Spinal cord (tissue), 10 donors: ENCODE measurements at places on chromosomes 2 and 18. TPM values are rescaled to one million over a fixed set of nuclear protein-coding genes. Genes with fewer than 3 reads are reported as not detected.

DNA sequence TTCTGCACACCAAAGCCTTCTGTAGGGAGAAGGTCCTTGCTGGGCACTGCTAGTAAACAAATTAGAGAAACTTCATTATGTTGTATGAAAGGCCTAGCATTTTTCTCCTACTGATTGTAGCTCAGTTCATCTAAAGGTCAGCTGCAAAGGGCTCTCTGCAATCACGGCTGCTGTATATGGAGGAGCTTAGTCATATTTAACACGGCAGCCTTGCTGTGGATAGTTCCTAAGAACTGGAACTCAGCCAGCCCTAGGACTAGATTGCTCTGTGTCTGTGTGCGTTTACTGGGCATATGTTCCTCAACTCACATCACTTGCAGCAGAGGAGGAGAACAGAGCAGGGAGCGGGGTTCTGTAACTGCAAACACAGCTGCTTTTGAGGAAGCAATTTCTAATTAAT, 1103.9 kb upstream of the KLHL29 start:
- DNase-seq: peak; percentile 88
- no peaks in the 10 kb centered on the region for H3K4me1 ChIP-seq
- no peaks in the 10 kb centered on the region for H3K27me3 ChIP-seq
- H3K36me3 ChIP-seq: no peaks in the 10 kb centered on the region

DNA sequence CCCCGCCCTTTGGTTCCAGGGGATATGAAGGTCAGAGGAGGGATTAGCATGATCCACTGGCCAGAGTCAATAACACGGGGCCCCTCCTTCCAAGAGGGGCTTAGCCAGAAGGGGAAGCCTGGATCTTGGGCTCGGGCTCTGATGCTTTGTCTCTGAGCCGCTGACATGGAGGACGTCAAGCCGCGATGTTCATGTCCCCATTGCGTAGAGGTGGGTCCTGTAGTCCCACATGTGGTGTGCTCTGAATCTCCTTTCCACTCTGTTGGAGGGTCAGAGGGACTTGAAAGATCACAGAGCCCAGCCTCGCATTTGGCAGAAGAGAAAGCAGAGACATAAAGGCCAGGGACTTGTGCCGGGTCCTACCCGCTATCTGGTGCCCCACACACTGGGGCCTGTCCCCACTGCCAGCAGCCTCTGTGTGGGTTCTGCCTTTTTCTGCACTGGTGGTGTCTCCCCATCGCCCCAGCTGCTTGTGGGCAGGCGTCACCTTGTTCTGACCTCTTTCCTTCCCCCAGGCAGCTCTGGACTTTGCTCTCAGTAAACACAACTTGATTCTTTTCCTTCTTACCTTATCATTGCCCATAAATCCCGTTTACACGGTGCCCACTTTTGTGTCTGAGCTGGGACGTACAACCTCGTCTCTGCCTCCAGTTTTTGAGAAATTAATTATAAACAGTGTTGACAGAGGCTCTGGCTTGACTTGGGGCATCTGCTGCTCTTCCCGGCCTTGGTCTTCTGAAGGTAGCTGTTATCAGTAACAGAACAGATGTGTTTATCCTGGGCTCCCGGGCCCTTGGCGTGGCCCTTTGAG, 48.8 kb downstream of the SH3BP4 start:
- H3K27ac ChIP-seq: no peak overlapping the region
- H3K4me3 ChIP-seq: no peak overlapping the region
- H3K4me1 ChIP-seq: peaks cover 34% of the 10 kb centered on the region
- no peaks in the 10 kb centered on the region for H3K27me3 ChIP-seq
- DNase-seq: no peak

GRCh38 chr2:71974846-71975245, 172.8 kb downstream of the CYP26B1 start:
- H3K27ac ChIP-seq: no peak overlapping the region
- no peak overlapping the region for H3K4me3 ChIP-seq
- no peaks in the 10 kb centered on the region for H3K36me3 ChIP-seq
- no peak for DNase-seq
- peaks cover 6% of the 10 kb centered on the region for H3K27me3 ChIP-seq

DNA sequence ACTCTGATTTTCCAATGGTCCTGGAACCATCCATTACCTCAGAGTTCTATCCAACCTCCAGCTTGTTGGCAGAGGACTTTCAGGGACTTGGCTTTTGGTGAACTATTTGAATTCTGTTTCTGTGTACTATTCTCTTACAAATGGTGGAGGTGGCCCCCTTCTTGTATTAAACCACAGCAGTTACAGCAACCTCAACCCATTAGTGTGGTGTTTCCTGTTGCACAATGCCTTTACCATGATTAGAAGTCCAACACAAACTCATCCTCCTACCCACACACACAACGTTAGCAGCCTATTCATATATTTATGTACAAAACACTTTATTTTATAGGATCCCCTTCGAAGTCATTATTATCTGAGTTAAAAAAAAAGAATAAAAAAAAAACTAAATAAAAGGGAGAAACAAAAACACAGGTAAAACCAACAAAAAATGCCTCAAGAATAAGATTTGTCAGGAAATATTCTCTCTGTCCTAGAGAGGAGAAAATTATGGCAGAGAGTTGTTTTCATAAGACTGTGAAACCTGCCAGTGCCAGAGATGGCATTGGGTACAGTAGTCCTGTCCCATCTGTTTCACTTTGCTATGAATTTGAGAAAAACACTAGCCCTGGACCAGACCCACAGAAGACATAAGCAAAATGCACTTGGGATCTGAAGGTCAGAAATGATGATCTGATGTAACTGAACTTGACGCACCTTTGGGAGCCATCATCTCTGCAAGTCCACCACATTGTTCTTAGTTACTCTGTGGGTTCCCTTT, 1896.0 kb upstream of the PIK3C3 start:
- no peaks in the 10 kb centered on the region for H3K36me3 ChIP-seq
- no peaks in the 10 kb centered on the region for H3K27me3 ChIP-seq
- no peaks in the 10 kb centered on the region for H3K4me1 ChIP-seq
- DNase-seq: no peak

- H3K27ac ChIP-seq: peak overlapping the region; percentile 78
- no peak overlapping the region for H3K4me3 ChIP-seq
- peaks cover 5% of the 10 kb centered on the region for H3K4me1 ChIP-seq
- no peaks in the 10 kb centered on the region for H3K27me3 ChIP-seq
- no peak for DNase-seq
- H3K36me3 ChIP-seq: peaks cover 3% of the 10 kb centered on the region
Measured at GRCh38 chr2:96353032-96353561, 17.5 kb downstream of the NCAPH start.

The TWIST2 gene
- total RNA-seq: 9.1 TPM

The EML6 gene
- 6.9 TPM for total RNA-seq

DNA sequence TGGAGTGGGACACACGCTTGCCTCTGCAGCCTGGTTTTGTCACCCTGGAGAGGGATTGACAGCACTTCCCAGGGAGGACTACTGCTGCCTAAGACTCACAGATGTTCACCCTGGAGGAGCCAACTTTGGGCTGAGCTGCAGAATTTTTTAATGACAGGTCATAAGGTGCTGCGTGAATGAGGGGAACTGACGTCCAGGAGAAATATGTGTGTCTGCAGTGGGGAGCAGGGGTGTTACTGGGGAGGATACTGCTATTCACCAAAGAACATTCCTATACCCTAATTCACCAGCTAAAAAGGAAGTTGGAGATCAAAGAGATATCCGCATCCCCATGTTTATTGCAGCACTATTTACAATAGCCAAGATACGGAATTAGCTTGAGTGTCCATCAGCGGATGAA, 144.4 kb downstream of the MGAT5 start:
- no peaks in the 10 kb centered on the region for H3K27me3 ChIP-seq
- no peak overlapping the region for H3K4me3 ChIP-seq
- no peaks in the 10 kb centered on the region for H3K4me1 ChIP-seq
- DNase-seq: no peak

The RNPEPL1 gene
- total RNA-seq: 16.1 TPM

DNA sequence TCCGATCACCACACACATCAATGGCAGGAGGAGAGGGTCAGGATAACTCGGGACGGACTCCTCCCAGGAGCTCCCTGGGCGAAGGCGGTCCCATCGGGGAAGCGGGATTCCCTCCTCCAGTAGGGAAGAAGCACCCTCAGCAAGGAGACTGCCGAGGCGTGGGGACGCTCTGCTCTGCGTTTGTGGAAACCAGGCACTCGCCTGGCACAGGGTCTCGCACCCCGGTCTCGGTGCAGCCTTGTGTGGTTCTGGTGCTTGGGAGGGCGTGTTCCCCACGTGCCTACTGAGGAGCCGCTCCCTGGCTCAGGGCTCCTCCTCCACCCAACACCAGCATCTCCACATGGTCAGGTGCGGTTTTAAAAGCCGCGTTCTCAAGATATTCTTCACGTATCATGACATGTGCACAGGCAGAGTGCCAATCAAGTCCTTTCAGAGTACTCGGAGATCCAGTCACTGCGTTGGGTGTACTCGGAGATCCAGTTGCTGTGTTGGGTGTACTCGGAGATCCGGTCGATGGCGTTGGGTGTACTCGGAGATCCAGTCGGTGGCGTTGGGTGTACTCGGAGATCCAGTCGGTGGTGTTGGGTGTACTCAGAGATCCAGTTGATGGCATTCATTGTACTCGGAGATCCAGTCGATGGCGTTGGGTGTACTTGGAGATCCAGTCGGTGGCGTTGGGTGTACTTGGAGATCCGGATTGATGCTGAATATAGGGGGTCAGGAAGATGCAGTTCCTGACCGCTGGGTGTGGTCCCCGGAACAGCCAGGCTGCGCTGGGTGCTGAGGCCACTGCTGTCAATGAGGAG, 117.5 kb downstream of the RTP5 start:
- no peaks in the 10 kb centered on the region for H3K4me1 ChIP-seq
- H3K27me3 ChIP-seq: no peaks in the 10 kb centered on the region
- H3K27ac ChIP-seq: no peak overlapping the region
- H3K36me3 ChIP-seq: peaks cover 8% of the 10 kb centered on the region
- no peak overlapping the region for H3K4me3 ChIP-seq
- no peak for DNase-seq

The LYPD1 gene
- 54.2 TPM for total RNA-seq

The OSGEPL1 gene
- total RNA-seq: 17.4 TPM

- H3K4me3 ChIP-seq: no peak overlapping the region
- no peaks in the 10 kb centered on the region for H3K27me3 ChIP-seq
- H3K27ac ChIP-seq: no peak overlapping the region
- DNase-seq: no peak
Measured at GRCh38 chr18:32160547-32160946, 29.3 kb upstream of the MEP1B start.

DNA sequence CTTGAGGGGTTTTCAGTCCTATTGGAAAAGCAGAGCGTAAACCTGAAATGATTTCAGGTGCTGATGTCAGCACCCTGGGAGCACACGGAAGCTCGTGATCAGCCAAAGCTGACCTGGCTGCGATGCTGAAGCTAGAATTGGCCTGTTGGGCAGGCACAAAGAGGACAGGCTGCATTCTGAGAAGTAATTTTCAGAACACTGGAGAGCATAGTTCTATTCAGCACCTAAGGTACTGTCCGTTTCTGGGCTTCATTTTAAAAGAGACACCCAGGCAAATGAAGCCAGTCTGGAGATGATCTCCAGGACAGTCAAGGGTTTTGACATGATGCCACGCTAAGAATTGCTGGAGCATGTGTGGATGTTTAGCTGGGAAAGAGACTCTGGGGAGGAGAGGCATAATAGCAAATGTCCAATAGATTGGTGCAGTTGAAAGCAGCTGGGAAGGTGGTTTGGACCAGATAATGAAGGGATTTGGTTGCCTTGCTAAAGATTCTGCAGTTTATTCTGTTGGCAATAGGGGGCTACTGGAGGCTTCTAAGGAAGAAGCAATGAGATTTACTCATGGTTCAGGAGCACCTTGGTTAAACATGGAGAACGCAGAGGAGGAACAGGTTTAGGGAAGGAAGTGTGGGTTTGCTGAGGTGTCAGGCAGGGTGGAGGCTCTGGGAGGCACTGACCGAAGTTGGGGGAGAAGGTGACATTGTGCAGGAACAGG, 86.6 kb downstream of the ACOXL start:
- no peak for DNase-seq
- H3K27ac ChIP-seq: no peak overlapping the region
- H3K27me3 ChIP-seq: no peaks in the 10 kb centered on the region
- no peaks in the 10 kb centered on the region for H3K4me1 ChIP-seq

DNA sequence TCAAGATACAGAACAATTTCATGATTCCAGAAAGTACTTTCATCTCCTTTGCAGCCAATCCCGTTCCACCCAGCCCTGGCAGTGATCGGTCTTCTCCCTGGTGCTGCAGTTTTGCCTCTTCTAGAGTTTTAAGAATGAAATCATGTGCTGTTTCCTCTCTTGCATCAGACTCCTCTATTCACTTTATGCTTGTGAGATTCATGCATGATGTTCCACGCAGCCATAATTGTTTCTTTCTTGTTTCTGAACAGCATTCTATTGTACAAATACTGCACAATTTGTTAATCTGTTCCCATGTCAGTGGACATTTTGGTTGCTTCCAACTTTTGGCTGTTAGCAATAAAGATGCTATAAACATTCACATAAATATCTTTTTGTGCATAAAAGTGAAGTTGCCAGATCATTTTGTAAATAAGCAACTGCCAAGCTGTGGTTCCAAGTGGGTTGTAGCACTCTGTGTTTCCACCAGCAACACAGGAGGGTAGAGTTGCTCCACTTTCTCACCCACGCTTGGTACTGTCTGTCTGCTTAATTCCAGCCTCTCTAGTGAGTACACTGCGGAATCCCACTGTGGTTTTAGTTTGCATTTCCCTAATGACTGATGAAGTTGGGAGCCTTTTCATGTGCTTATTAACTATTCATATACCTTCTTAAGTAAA, 104.5 kb downstream of the TWIST2 start:
- no peaks in the 10 kb centered on the region for H3K36me3 ChIP-seq
- peaks cover 5% of the 10 kb centered on the region for H3K4me1 ChIP-seq
- DNase-seq: peak; percentile 51
- H3K4me3 ChIP-seq: no peak overlapping the region

GRCh38 chr2:188443207-188443606, 151.5 kb downstream of the GULP1 start:
- H3K4me1 ChIP-seq: no peaks in the 10 kb centered on the region
- DNase-seq: no peak
- no peak overlapping the region for H3K4me3 ChIP-seq

The PTH2R gene
- total RNA-seq: 0.77 TPM

The HAAO gene
- 3.7 TPM for total RNA-seq

DNA sequence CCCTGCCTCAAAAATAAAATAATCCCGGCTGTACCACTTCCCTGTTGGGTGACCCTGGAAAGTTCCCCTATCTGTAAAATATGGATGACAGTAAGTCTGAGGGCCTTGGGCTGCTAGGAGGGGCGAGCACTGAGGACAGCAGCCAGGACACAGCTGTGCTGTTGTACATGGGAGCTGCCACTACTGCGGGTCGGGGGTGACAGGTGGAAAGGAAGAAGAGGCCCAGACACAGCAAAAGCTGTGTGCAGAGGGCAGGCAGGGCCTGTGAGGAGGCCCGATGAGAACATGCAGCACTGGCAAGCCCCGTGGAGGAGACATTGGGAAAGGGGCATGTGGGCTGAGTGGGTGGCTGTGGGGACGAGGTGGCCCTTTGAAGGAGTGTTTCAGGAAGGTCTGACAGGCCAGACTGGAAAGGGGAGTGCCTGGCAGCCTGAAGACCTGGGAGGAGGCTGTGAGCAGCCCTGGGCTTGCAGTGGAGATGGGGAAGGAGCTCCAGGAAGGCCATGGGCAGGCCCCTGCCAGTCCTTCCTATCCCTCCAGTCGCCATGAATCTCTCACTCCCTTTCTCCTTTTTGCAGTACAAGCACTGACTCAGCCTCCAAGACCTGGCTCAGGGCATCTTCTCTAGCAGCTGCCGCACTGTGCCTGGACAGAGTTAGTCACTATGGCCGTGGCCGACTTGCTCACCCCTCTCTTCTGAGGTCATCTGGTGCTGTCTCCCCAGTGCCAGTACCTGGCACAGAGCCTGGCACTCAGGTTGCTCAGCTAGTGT, 28.9 kb upstream of the SEMA4C start:
- peaks cover 3% of the 10 kb centered on the region for H3K36me3 ChIP-seq
- H3K27me3 ChIP-seq: no peaks in the 10 kb centered on the region
- H3K4me1 ChIP-seq: peaks cover 38% of the 10 kb centered on the region
- H3K4me3 ChIP-seq: no peak overlapping the region
- H3K27ac ChIP-seq: no peak overlapping the region

The DPP4 gene
- 9.2 TPM for total RNA-seq

The GKN2 gene
- total RNA-seq: not detected

The POTEI gene
- 0.72 TPM for total RNA-seq
